ENCODE measurements at places on chromosomes 6 and 20.
A peak's percentile ranks its signal among the peaks of the same experiment; 100 is the strongest.

- DNase-seq: no peak
These were observed 94.6 kb downstream of the TFAP2B start for GRCh38 chr6:50913105-50913770.

GRCh38 chr20:64077876-64078551, 1.3 kb downstream of the RGS19 start:
- DNase-seq: peak; percentile 33

- no peak for DNase-seq
These were observed 88.4 kb downstream of the MAFB start for GRCh38 chr20:40600441-40601219.

DNA sequence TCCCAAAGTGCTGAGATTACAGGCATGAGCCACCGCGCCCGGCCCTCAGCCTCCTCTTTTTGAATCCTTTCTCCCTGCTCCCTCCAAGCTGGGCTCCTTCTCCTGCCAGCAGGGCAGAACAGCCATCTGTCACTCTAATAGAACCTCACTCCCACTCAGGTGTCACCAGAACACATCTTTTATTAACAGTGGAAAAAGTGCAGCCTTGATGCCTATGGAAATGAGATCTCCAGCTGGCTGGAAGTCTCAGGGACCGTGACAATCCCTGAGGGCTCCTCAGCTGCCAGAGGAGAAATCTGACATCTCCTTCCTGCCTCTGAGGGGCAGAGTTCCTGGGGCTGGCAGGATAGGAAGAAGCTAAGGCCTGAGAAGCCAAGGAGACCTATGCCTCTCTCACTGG, 28.0 kb downstream of the TMC2 start:
- no peak for DNase-seq

Measured in activated CD4-positive, alpha-beta T cell treated with anti-CD3 and anti-CD28 coated beads, Interleukin-2, amount 50 U/mL, for 24 hours (primary cell).